ENCODE measurements at places on chromosomes 3 and 15.

- DNase-seq: no peak
Measured at GRCh38 chr15:39682366-39682765, 100.3 kb downstream of the FSIP1 start.

- DNase-seq: no peak
Measured at GRCh38 chr3:67610458-67610857, 44.0 kb downstream of the SUCLG2 start.

DNA sequence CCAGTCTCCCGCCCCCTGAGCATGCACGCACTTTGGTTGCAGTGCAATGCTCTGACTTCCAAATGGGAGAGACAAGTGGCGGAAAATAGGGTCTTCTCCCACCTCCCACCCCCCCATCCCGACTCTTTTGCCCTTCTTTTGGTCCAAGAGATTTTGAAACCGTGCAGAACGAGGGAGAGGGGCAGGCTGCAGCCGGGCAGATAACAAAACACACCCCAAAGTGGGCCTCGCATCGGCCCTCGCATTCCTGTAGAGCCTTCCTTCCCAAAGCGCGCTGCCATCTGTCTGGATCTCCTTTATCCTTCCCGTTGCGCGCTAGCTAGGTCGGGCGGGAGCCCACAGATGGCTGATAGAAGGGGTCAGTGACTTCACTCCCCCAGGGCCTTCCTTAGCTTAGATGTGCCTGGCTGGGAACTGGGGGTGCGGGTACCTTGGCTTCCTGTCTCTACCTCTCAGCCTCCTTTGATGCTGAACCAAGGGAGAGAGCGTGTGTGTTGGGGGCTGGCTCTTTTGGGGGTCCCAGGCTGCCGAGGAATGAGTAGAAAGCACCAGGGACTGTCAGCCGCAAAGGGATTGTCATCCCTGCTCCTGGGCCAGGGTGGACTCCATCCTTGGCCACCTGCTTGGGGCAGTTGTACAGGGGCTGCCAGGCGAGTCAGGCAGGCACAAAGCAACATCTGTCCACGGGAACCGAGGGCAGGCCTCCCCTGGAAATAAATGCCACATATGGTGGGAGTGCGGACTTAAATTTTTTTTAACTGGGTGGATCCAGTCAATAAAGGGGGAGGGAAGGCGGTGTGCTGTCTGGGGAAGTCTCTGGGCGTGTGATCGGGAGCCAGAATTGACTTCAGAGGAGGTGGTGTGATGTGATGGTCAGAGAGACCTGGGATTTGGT lies 1.8 kb downstream of the SMAD3 start:
- DNase-seq: no peak

DNA sequence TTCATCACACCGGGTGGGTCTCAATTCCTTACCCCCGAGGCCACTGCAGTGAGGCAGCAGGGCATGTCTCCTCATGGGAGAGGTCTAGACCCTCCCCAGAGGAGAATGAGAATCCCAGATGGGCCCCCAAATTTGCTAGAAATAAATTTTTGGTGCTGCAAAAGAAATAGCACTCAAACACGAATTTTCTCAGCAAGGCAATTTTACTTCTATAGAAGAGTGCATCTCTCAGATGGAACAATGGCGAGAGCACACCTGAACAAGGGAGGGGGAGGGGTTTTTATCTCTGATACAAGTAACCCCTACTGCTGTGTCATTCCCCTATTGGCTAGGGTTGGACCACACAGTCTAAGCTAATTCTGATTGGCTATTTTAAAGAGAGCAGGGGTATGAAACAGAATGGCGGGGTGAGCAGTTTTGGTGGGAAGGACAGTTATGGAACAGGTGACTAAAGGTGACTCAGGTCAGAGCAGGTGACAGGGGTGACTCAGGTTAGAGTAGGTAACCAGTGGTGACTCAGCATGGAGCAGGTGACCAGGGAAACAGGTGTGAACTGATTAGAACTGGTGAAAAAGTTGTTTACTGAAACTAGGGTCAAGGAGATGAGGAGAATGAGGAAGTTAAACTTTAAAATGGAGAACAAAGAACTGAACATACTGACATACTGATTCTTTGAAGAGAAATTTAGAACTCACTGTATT lies 93.0 kb upstream of the WNT7A start:
- no peak for DNase-seq

DNA sequence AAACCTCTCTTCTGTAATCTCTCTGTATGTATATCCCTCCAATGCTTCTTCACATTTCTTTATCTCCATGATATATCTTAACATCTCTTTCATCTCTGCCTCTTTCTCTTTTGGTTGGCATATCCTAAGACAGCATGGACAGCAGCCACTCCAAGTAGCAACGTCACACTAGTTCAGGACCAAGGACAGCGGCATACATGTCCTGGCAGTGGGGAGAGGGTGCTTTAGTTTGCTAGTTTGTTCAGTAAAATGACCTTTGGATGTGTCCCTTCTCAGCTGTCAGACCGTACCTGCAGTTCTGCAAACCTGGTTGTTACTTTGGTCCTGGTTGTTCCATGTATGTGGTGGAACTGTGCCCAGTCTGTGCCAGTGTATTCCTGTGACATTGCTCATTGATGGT lies 225.6 kb upstream of the ROPN1 start:
- no peak for DNase-seq

DNA sequence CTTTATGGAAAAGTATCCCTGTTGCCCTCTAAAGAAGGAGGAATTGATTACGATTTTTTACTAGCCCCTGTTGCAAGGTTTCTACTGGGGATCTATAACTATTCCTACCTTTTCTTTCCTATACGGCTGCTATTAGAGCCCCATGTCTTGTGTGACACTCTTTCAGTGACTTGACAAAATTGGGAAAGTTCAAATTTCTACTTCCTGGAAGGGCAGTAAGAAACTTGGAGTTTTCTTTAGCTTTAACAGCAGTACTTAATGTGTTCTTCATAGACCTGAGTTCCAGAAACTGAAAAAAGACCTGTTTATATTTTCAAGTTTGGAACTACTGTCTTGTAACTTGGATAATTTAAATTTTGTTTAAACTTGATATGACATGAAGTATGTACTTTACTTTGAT lies 54.7 kb downstream of the TRPC1 start:
- no peak for DNase-seq

- no peak for DNase-seq
Measured at GRCh38 chr3:134145183-134145582, 105.5 kb downstream of the RYK start.
